Smooth muscle cell of trachea (primary cell): ENCODE measurements at places on chromosomes 1 and 21. TPM values are rescaled to one million over a fixed set of nuclear protein-coding genes. Genes with fewer than 3 reads are reported as not detected.

ANGPTL3 gene
- total RNA-seq, result not detected in 2 replicates

PTPRC gene
- total RNA-seq, result under 0.01 TPM in 1 of 2 replicates, not detected in the other

FYB2 gene
- total RNA-seq, result not detected in 2 replicates

KCNK2 gene
- 4.1 and 5.2 TPM in 2 replicates for total RNA-seq

ITLN2 gene
- total RNA-seq, result not detected in 2 replicates

B3GALT5 gene
- total RNA-seq, result 0.15 and 0.17 TPM in 2 replicates

ACKR1 gene
- total RNA-seq, result not detected in 2 replicates

OR6Y1 gene
- not detected in 2 replicates for total RNA-seq

AGT gene
- total RNA-seq, result 1.3 and 2.0 TPM in 2 replicates

FALEC gene
- total RNA-seq, result 1.5 TPM in 1 of 2 replicates, not detected in the other

TNFAIP8L2 gene
- not detected in 2 replicates for total RNA-seq

OTUD3 gene
- total RNA-seq, result 3.6 and 5.4 TPM in 2 replicates

IL23R gene
- not detected in 2 replicates for total RNA-seq

S100B gene
- total RNA-seq, result 0.29 TPM in 1 of 2 replicates, not detected in the other

PPM1J gene
- total RNA-seq, result 1.3 and 1.5 TPM in 2 replicates

PDE4B gene
- total RNA-seq, result 13.7 and 15.3 TPM in 2 replicates

IL20 gene
- not detected in 2 replicates for total RNA-seq

FAM177B gene
- not detected in 2 replicates for total RNA-seq

TMEM51 gene
- 7.1 and 8.3 TPM in 2 replicates for total RNA-seq

HCRTR1 gene
- total RNA-seq, result not detected in 2 replicates

LCA5L gene
- 0.66 and 0.87 TPM in 2 replicates for total RNA-seq

PRAMEF10 gene
- not detected in 2 replicates for total RNA-seq

NTMT2 gene
- total RNA-seq, result not detected in 2 replicates

TRIM58 gene
- under 0.01 TPM in 1 of 2 replicates, not detected in the other for total RNA-seq

HPCAL4 gene
- not detected in 2 replicates for total RNA-seq

NOS1AP gene
- under 0.01 and 0.29 TPM in 2 replicates for total RNA-seq

RNU1-3 gene
- under 0.01 TPM in 2 replicates for total RNA-seq

TNN gene
- total RNA-seq, result not detected in 2 replicates

KPRP gene
- not detected in 2 replicates for total RNA-seq

GPA33 gene
- not detected in 2 replicates for total RNA-seq

TOR1AIP1 gene
- total RNA-seq, result 55.1 and 78.7 TPM in 2 replicates

CELA2A gene
- total RNA-seq, result not detected in 2 replicates

PLA2G2A gene
- not detected in 2 replicates for total RNA-seq

CD1B gene
- not detected in 2 replicates for total RNA-seq

UBL4B gene
- under 0.01 TPM in 1 of 2 replicates, not detected in the other for total RNA-seq

RIPPLY3 gene
- not detected in 2 replicates for total RNA-seq

BSDC1 gene
- total RNA-seq, result 60.7 and 70.0 TPM in 2 replicates

WNT4 gene
- total RNA-seq, result not detected in 2 replicates

PTGFR gene
- 68.3 and 86.8 TPM in 2 replicates for total RNA-seq

SPRR5 gene
- total RNA-seq, result not detected in 2 replicates

FCGR1A gene
- total RNA-seq, result not detected in 2 replicates

TENT5C gene
- total RNA-seq, result 2.6 and 6.0 TPM in 2 replicates

KRTAP21-2 gene
- total RNA-seq, result not detected in 2 replicates

GNG12 gene
- 143 and 166 TPM in 2 replicates for total RNA-seq

DNM3 gene
- 2.0 and 5.5 TPM in 2 replicates for total RNA-seq

TMEM81 gene
- 1.5 and 1.8 TPM in 2 replicates for total RNA-seq

LRRC42 gene
- total RNA-seq, result 34.4 and 35.3 TPM in 2 replicates
